ENCODE measurements at places on chromosomes 16 and 17. TPM values are rescaled to one million over a fixed set of nuclear protein-coding genes. Genes with fewer than 3 reads are reported as not detected.
A peak's percentile ranks its signal among the peaks of the same experiment; 100 is the strongest.

GRCh38 chr17:27529230-27529796 is 73.1 kb downstream of the KSR1 start:
- no peak for DNase-seq

GRCh38 chr16:27107185-27107592 is 40.5 kb downstream of the C16orf82 start:
- DNase-seq = no peak

GRCh38 chr16:2147981-2148671 is at the start of gene RAB26:
RAB26 (plus strand) TSS chr16:2148625; CDS start chr16:2148784, 159 bp downstream.
- DNase-seq = peak; percentile 81

DNA sequence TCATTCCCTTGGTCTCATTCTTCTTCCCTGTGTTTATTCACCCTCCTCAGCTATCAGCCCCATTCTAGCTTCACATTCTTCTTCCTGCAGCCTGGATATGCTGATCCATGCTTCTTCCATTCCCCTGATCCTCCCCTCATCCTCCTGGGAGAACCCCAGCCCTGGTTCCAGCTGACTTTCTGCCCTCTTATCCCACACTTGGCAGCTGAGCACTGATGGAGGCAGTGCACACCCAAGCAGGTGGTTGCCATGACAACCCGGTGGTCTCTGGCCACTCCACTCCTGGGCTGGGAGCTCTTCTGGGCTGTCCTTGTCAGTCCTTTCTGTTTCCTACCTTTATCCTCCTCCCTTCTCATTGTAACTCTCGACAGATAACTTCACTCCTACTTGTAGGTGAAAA is 16.7 kb upstream of the TUBG2 start:
- no peak for DNase-seq

DNA sequence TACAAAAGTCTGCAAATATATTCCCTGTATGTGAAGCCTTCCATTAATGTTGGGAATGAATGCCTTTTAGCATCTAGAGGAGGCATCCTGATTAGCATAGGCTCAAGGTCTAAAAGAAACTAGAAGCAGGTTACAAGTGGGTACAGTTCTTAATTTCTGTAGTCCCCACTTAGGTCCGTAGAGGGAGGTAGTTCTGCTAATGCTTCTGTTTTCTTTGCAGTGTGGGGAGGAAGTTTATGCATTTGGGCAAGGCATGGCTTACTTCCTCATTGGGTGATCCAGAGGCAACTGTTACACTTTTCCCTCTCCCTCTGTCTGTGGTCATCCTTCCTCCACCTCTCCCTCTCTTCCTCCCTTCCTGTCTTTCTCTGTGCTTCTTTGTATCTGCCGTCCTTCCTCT is 108.4 kb upstream of the ZKSCAN2 start:
- DNase-seq = no peak

GRCh38 chr17:8100111-8100510 is 12.6 kb upstream of the ALOX12B start:
- no peak for DNase-seq

DNA sequence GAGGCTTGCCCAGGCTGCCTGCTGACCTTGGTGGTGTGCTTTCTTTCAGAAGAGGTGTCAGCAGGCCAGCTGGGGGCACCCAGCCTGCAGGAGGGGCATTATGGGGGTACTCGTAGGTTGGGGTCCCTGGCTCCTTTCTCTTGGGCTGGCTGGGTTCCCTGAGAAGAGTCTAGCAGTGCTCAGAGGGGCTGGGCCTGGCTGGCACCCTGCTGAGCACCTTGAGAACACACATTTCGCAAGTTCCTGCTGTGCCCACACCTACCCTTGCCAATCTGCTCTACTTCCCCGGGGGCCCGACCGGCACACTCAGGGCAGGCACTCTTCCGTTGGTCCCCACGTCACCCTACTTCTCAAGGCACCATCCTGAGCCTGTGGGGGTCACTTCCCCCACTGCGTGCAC is 5.1 kb downstream of the CEMP1 start:
- DNase-seq = peak; percentile 37

- no peak for DNase-seq
Measured at GRCh38 chr16:4272114-4272956, 488 bp downstream of the TFAP4 start.

GRCh38 chr16:89358030-89359005 is 132.0 kb downstream of the ANKRD11 start:
- DNase-seq = no peak

DNA sequence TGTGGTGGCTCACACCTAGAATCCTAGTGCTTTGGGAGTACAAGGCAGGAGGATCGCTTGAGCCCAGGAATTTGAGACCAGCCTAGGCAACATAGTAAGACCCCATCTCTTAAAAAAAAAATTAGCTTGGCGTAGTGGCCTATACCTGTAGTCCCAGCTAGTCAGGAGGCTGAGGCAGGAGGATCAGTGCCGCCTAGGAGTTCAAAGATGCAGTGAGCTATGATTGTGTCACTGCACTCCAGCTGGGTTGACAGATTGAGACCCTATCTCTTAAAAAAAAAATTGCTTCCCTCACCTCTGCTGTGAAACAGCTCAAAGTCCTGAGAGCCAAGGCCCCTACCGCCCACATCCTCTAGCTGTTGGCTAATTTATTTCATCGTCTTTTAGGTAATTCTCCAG is 10.2 kb downstream of the NDE1 start:
- no peak for DNase-seq

GRCh38 chr16:56246051-56246817 is 54.9 kb downstream of the GNAO1 start:
- no peak for DNase-seq

GRCh38 chr16:73275024-73275423 is 227.1 kb upstream of the ZFHX3 start:
- DNase-seq = no peak

DNA sequence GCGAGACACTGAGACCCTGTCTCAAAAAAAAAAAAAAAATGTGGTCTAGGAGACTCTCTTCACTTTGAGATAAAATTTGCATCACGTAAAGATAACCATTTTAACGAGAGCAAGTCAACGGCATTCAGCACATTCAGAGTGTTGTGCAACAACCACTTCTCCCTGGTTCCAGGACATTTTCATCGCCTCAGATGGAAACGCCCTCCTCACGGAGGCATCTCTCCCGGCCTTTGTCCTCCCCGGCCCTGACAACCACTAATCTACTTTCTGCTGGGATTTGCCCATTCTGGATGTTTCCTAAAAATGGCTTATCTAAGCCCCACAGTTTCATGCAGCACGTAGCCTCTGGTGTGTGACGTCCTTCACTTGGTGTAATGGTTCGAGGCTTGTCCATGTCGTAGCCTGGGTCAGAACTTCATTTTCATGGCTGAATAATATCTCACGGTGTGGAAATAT is 6.4 kb upstream of the NPRL3 start:
- no peak for DNase-seq

- DNase-seq = no peak
Measured at GRCh38 chr17:78759969-78760352, 22.1 kb downstream of the CYTH1 start.

DNA sequence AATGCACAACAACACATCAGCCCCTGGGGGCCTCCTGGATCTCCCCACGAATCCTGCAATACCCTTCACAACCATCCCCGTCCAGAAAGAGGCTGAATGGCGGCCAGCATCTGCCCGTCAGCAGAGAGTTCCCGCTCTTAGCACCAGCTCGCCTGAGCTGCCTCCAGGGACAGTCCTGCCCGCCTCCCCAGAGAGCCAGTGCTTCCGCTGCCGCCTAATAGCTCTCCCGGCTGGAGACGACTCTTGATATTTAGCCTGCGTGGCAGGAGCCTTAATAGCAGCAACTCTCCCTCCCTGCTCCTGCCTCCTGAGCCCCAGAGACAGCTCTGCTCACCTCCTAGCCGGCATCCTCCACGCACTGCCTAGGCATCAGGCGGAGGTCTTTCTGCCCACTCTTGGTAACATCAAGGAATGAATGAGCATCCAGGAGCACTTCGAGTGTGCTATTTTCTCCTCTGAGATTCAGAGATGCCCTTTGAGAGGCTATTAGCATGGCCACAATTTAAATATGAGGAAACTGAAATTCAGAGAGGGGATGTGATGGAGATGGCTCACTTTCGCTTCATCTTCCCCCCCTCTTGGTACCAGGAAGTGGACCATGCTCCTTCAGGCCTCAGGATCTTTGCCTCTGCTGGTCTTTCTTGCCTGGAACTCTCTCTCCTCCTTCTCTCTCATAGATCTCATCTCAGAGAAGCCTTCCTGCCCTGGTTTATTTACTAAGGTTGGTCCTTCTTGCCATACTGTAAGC is 67.9 kb downstream of the RAI1 start:
- DNase-seq = peak; percentile 61

DNA sequence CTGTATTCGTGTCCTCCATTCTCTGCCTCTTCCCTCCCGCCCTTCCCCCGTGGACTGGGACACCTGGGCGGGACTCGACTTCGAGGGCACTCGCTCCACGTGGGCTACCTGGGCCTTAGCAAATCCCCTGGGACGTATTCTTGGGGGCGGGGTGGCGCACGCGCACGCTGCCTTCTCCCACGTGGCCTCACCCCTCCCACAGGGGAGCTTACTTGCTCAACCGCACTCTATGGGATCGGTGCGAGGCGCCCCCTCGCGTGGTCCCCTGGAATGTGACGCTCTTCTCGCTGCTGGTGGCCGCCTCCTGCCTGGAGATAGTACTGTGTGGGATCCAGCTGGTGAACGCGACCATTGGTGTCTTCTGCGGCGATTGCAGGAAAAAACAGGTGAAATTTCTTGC is 3.5 kb downstream of the VMO1 start:
- DNase-seq = no peak

- no peak for DNase-seq
Measured at GRCh38 chr16:75271441-75272096, 20.1 kb upstream of the BCAR1 start.

- DNase-seq = no peak
Measured at GRCh38 chr16:78639775-78640174, 540.3 kb downstream of the WWOX start.

GRCh38 chr17:68595496-68595895 is 5.7 kb downstream of the FAM20A start:
- peak; percentile 59 for DNase-seq

DNA sequence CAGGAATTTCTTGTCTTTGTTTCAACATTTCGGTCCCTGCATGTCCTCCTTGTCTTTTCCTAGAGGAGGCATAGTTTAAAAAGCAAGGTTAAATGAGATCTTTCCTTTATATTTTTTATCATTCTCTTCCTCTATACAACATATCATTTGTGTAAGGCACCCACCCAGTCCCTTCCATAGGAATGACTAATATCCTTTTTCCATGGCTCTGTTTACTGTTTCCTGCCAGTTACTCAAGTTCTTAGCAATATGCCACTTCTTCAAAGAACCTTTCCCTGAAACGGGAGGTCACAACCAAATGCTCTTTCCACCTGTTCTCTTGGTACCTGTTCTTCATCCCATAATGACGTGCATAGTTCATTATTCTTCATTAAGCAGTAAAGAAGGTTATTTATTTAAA is 1237.1 kb upstream of the GOT2 start:
- no peak for DNase-seq

- DNase-seq = no peak
Measured at GRCh38 chr17:67542219-67543114, 165.4 kb downstream of the PITPNC1 start.

DNA sequence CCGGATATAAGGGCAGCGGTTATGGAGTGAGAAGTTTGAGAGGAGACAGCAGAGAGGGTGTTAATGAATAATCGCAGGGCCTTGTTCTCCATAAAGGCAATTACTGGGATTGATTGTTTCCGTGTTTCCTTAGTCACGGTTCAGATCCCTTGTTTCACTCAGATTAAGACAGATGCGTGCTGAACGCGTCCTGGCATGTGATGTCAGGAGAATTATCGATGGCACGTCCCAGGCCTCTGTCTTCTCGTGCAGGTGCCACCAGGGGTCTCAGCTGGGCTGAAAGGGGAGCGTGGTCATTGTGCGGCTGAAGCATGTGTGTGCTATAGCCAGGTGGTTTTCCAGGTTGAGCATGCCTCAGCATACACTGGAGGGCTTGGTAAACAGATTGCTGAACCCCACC is 142.4 kb upstream of the NOL11 start:
- DNase-seq = no peak

- peak; percentile 83 for DNase-seq
Measured at GRCh38 chr17:81043725-81044427, 8.9 kb downstream of the BAIAP2 start.

CA7 gene
- total RNA-seq = not detected

XAF1 gene
- 35.8 TPM for total RNA-seq

FBXL19 gene
- 6.9 TPM for total RNA-seq

TBC1D3 gene
- total RNA-seq = not detected

KRT32 gene
- not detected for total RNA-seq

TEDC2 gene
- 0.66 TPM for total RNA-seq
